ENCODE measurements at places on chromosomes 13 and 19. TPM values are rescaled to one million over a fixed set of nuclear protein-coding genes. Genes with fewer than 3 reads are reported as not detected.

GRCh38 chr19:43741075-43741825 lies 13.5 kb downstream of the SMG9 start:
- H3K27me3 ChIP-seq: no peaks in the 10 kb centered on the region
- peaks cover 94% of the 10 kb centered on the region for H3K36me3 ChIP-seq
- H3K4me3 ChIP-seq: no peak overlapping the region
- H3K27ac ChIP-seq: no peak overlapping the region
- no peak for DNase-seq

The GPX4 gene
- total RNA-seq: 529 TPM

DNA sequence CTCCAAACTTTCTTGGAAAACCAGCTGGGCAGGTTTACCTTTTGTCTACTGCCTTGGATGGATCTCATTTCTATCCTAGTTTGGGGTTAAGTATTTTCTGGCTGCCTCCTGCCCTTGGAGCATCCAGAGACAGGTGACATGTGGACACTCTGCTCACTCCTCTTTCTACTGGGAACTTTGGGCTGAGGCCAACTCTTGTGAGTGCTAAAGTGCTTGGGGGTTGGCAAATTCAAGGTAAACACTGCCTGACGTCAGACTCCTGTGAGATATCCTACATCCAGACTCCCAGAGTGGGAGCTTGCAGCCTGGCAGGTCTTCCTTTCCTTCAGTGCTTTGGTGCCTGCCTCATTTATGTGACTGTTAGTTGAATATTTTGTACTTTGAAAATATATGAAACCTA lies 388.1 kb downstream of the KCNRG start:
- H3K36me3 ChIP-seq: no peaks in the 10 kb centered on the region
- no peak overlapping the region for H3K27ac ChIP-seq
- no peak for DNase-seq
- H3K4me1 ChIP-seq: peaks cover 20% of the 10 kb centered on the region

DNA sequence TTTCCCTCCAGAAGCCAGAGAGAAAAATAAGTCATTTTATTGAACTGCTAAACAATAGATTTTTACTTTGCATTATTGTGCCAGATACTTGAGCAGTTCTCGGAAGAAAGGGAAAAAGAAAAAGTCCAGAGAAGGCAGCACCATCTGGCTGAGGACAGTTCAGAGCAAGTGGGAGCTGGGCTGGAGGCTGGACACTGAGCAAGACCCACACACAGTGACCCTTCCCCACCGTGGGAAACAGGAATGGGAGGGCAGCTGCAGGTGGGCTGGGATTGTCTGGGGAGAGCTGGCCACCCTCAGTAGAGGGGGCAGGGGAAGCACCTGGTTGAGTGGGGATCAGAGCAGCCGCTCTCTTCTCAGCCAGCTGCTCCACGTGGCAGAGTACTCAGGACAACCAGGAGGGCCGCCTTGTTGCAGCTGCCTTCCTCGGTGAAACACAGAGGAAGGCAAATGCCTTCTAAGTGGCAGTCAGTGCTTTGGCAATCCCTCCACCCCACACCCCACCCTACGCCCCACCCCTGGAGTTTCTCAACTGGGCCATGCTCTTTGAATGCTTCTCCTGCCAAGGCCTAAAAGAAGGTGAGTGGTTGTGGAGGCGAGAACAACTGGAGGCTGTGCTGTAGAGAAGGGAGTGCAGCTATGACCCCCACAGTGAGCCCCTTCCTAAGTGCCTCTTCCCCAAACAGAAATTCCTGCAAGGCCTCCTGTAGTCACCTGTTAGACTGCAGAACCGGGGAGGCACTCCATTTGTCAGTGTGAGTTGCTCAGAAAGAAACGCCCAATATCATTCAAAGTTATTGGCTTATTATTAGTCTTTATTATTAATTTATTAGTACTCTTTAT lies 179.3 kb downstream of the ZIC5 start:
- H3K27ac ChIP-seq: no peak overlapping the region
- H3K27me3 ChIP-seq: no peaks in the 10 kb centered on the region
- H3K4me1 ChIP-seq: no peaks in the 10 kb centered on the region

DNA sequence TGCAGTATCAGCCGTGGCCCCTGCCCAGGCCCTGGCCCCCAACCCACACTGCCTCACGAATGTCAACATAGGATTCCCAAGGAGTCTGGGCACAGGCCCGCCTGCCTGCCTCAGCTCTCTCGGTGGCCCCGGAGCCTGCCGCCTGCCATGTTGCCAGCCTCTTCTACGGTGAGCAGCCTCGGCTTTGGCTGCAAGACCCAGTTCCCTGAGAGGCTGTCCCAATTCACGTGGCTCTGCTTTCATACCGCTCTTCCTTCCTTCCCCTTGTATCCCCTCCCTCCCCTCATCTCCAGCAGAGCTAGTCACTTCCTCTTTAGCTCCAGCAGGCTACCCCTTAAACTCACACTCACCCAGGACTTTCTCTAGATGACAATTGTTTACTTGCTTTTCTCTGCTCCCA lies 42.7 kb downstream of the SERP2 start:
- H3K4me3 ChIP-seq: no peak overlapping the region
- H3K4me1 ChIP-seq: no peaks in the 10 kb centered on the region
- no peak for DNase-seq

- no peak overlapping the region for H3K27ac ChIP-seq
- H3K4me1 ChIP-seq: no peaks in the 10 kb centered on the region
- H3K36me3 ChIP-seq: peaks cover 8% of the 10 kb centered on the region
- H3K27me3 ChIP-seq: no peaks in the 10 kb centered on the region
- no peak overlapping the region for H3K4me3 ChIP-seq
Measured at GRCh38 chr19:49629659-49630058, 10.3 kb downstream of the RRAS start.

DNA sequence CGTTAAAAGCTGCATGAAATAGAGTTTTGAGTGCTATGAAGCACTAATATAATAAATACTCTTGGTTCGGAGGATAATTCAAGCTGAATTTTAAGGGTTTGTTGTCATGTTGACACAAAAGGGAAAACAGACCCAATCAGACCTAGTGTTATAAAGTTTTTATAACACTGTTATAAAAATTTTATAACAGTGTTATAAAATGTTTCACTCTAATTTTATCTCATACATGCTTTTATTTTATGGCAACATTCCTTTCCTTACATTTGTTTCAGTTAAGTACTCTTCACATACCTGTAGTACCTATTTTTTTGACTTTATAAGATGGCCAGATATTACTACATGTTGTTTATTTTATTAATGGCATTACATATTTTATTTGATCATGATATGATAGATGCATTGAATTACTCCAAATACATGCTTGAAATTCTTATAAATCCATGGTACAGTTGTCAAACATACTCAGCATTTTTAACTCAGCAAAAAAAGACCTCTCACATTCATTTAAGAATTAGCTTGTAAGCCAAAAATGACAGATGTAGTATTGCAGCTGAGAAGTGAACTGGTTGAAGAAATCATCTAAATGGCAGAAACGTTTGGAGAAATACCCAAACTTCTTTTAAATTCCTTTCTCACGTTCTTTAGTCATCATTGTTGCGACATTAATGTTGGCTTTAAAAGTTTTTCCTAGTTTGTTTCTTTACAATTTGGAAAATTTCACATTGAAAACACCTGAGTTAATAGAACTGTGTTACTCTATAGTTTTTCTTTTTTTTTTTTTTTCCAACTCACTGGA lies 104.5 kb downstream of the PIBF1 start:
- no peak for DNase-seq
- H3K36me3 ChIP-seq: no peaks in the 10 kb centered on the region
- H3K4me1 ChIP-seq: no peaks in the 10 kb centered on the region
- H3K27me3 ChIP-seq: no peaks in the 10 kb centered on the region
- H3K27ac ChIP-seq: no peak overlapping the region

GRCh38 chr13:94308832-94309231 lies 170.7 kb downstream of the DCT start:
- no peaks in the 10 kb centered on the region for H3K27me3 ChIP-seq
- H3K4me3 ChIP-seq: no peak overlapping the region
- no peak overlapping the region for H3K27ac ChIP-seq
- no peaks in the 10 kb centered on the region for H3K36me3 ChIP-seq
- DNase-seq: no peak
- H3K4me1 ChIP-seq: peaks cover 8% of the 10 kb centered on the region

DNA sequence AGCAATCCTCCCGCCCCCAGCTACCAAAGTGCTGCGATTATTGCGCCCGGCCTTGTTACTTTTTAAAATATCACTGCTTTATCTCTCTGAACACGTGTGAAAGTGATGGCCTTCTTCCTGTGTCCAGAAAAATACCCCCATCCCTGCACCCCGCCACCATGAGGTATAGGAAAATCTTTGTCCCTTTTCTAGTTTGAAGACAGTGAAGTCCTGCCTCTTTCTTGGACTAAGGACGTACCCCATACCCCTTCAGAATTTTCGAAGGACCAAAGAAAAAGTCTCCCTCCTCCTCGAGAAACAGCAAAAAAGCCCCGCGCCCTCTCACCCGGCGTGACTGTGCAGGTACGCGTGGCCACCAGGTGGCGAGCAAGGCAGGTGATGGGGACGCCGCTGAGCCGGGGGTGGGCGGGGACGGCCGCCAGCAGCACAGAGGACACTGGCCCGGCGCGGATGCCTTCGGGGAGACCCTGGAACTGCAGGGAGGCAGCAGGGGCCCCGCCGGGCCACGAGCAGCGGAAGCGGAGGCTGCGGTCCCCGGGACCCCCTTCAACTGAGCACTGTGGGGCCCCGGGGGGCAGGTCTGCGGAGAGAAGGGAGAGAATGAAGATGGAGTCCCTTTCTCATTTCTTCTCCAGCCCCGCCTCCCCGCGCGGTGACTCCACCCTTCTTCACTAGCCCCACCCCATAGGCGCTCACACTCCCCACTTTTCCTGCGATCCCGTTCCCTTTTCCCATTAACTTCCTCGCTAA lies 3.2 kb downstream of the VSIG10L start:
- peak overlapping the region; percentile 74 for H3K27ac ChIP-seq
- peak overlapping the region; percentile 46 for H3K4me3 ChIP-seq
- H3K36me3 ChIP-seq: no peaks in the 10 kb centered on the region
- no peaks in the 10 kb centered on the region for H3K4me1 ChIP-seq
- no peaks in the 10 kb centered on the region for H3K27me3 ChIP-seq

- no peaks in the 10 kb centered on the region for H3K27me3 ChIP-seq
- peaks cover 19% of the 10 kb centered on the region for H3K4me1 ChIP-seq
- H3K36me3 ChIP-seq: peaks cover 21% of the 10 kb centered on the region
- no peak overlapping the region for H3K27ac ChIP-seq
- no peak overlapping the region for H3K4me3 ChIP-seq
Measured at GRCh38 chr19:9436358-9436757, 985 bp upstream of the ZNF266 start.

DNA sequence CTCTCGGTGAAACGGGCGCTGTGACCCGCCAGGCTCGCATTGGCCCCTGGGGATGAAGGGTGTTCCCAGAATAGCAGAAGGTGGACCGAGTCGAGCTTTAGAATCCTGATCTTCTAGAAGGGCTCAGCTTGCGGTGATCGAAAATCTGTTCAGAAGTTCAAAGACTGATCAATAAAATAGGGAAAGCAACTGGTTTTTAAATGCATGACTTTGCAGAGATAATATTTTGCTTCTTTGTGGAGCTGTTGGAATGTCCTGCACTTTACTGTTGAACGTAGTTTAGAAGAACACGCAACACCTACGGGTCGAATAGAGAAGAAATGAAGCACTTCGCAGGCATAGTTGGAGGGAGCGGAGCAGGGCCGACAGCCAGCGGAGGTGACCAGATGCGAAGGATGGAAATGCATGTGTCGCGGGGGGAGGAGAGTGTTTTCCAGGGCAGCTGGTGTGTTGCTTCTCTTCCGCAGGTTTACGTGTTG lies 766 bp downstream of the CEBPG start:
- DNase-seq: no peak
- H3K27ac ChIP-seq: peak overlapping the region; percentile 97
- H3K36me3 ChIP-seq: peaks cover 2% of the 10 kb centered on the region
- H3K4me3 ChIP-seq: peak overlapping the region; percentile 77
- H3K27me3 ChIP-seq: no peaks in the 10 kb centered on the region

The PLA2G4C gene
- 40.0 TPM for total RNA-seq

The CCDC122 gene
- total RNA-seq: 3.5 TPM

GRCh38 chr13:22012686-22013085 lies 341.8 kb downstream of the FGF9 start:
- no peak for DNase-seq
- H3K4me1 ChIP-seq: no peaks in the 10 kb centered on the region
- no peaks in the 10 kb centered on the region for H3K36me3 ChIP-seq
- H3K27ac ChIP-seq: no peak overlapping the region
- H3K4me3 ChIP-seq: no peak overlapping the region
- H3K27me3 ChIP-seq: no peaks in the 10 kb centered on the region

DNA sequence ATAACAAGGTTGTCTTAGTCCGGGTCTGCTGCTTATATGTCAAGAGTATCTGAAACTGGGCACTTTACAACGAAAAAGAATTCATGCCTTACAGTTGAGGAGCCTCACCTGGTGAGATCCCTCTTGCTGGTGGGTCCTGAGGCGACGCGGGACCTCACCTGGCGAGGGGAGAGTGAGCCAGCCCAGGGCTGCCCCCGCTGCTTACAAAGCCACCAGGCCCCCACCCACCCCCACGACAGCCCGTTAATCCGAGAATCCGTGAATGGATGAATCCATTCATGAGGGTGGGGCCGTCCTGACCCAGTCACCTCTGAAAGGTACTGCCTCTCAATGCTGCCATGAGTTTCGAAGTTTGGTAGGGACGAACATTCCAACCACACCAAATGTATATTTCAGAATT lies 54.0 kb upstream of the F7 start:
- no peak overlapping the region for H3K27ac ChIP-seq
- no peaks in the 10 kb centered on the region for H3K27me3 ChIP-seq
- H3K4me1 ChIP-seq: peaks cover 21% of the 10 kb centered on the region
- DNase-seq: no peak
- no peak overlapping the region for H3K4me3 ChIP-seq

The ZNF112 gene
- total RNA-seq: 3.2 TPM

GRCh38 chr19:28289295-28290063 lies 923.5 kb downstream of the UQCRFS1 start:
- H3K4me1 ChIP-seq: no peaks in the 10 kb centered on the region
- DNase-seq: no peak
- no peaks in the 10 kb centered on the region for H3K36me3 ChIP-seq
- no peak overlapping the region for H3K27ac ChIP-seq
- H3K4me3 ChIP-seq: no peak overlapping the region

GRCh38 chr13:36973621-36974295 lies 25.4 kb downstream of the ALG5 start:
- no peaks in the 10 kb centered on the region for H3K27me3 ChIP-seq
- H3K36me3 ChIP-seq: peaks cover 32% of the 10 kb centered on the region
- no peak overlapping the region for H3K4me3 ChIP-seq

The ICAM5 gene
- total RNA-seq: 1.7 TPM

- peak overlapping the region; percentile 57 for H3K27ac ChIP-seq
- H3K27me3 ChIP-seq: no peaks in the 10 kb centered on the region
- no peak overlapping the region for H3K4me3 ChIP-seq
- no peaks in the 10 kb centered on the region for H3K36me3 ChIP-seq
- H3K4me1 ChIP-seq: no peaks in the 10 kb centered on the region
- DNase-seq: peak; percentile 64
Measured at GRCh38 chr19:10975374-10976130, 14.7 kb downstream of the SMARCA4 start.

The FOSB gene
- 19.7 TPM for total RNA-seq

The RNF225 gene
- total RNA-seq: not detected

The KRTDAP gene
- total RNA-seq: not detected

Data from right atrium auricular region (tissue), 2 donors.